Omental fat pad (tissue), 4 donors: ENCODE measurements at places on chromosomes 7 and 10. TPM values are rescaled to one million over a fixed set of nuclear protein-coding genes. Genes with fewer than 3 reads are reported as not detected.

DNA sequence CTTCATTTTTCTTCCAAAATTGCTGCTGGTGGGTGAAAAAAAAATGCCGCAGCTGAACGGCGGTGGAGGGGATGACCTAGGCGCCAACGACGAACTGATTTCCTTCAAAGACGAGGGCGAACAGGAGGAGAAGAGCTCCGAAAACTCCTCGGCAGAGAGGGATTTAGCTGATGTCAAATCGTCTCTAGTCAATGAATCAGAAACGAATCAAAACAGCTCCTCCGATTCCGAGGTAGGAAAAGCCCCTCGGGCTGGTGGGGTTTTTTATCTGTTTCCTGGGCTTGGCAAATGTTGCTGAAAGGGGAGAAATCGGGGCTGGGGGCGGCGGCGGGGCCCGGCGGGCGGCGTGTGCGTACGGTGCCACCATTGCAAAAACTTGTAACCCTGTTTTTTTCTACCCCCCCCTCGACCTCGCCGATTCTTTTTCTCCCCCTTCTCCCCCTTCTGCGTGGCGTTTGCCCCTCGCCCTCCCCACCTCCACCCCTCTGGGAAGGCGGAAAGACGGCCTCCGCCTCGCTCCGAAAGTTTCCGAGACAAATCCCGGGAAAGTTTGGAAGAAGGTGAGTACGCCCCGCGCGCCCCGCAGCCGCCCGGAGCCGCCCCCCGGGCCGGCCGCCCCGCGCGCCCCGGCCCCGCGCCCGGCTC is 789 bp downstream of the TCF7L2 start:
- no peak for DNase-seq

GRCh38 chr7:869348-869747 is 7.0 kb upstream of the GET4 start:
- no peak for DNase-seq

- DNase-seq = no peak
Observed at GRCh38 chr7:157897681-157898080, 560.9 kb downstream of the DNAJB6 start.

- DNase-seq = no peak
Observed at GRCh38 chr7:132580717-132581285, 4.5 kb upstream of the PLXNA4 start.

Gene BCAP29
- total RNA-seq = 138 TPM

Gene ANKRD16
- total RNA-seq = 6.6 TPM
